ENCODE measurements at places on chromosomes 13 and 19.
A peak's percentile ranks its signal among the peaks of the same experiment; 100 is the strongest.

DNA sequence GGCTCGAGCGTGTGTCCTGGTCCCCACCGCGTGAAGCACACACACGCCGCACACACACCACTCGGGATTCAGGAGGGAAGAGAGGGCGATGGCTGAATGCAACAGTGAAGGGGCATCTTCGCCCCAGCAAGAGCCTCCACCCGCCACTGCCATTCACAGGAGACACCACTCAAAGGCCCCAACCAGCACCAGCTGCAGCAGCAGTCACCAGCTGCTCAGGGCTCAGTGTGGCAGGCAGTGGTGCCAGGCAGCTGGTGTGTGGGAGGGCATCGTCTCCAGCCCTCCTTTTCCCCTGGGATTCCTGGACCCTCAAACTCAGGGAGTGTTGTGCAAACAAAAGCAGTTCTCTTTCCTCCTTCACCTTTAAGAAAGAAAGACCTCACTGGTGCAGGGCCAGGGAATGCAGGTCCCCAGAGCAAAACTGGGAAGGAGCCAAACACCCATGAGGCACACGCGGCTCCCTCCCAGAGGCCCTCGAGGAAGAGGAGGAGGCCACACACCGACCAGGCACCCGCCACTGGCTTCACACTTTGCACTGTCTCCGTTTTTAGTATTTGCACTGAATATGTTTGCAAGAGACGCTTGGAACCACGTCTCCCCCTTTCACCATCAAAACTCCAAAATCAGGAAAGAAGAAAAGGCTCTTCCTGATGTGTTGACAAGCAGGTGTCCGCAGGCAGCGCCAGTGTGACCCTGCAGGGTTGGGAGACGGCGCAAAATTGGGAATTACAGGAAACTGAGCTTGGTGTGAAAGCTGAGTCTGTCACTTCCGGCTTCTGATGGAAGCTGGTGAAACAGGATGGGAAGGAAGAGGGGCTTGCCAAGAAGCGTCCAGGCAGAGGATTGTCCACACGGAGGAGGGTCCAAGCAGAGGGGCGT, 26.4 kb upstream of the F7 start:
- no peak for DNase-seq

DNA sequence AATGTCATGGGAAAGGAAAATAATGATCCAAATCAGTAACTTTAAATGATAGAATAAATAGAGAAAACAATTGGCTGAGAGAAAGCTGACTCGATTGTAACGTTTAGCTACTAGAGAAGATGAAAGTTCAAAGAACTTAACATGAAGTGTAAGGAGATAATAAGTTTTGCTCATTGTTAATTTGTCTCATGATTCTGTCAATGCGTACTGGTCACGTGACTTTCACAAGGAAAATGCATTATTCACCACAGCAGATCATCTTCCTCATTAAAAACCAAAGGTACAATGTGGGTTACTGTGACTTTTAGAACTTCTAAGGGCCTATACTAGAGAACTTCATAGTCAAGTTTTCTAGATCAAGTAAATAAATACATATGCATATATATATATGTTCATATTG, 1207.2 kb downstream of the EFNB2 start:
- no peak for DNase-seq

- DNase-seq, result no peak
These were observed 39.4 kb downstream of the NFIX start for GRCh38 chr19:13034636-13035035.

DNA sequence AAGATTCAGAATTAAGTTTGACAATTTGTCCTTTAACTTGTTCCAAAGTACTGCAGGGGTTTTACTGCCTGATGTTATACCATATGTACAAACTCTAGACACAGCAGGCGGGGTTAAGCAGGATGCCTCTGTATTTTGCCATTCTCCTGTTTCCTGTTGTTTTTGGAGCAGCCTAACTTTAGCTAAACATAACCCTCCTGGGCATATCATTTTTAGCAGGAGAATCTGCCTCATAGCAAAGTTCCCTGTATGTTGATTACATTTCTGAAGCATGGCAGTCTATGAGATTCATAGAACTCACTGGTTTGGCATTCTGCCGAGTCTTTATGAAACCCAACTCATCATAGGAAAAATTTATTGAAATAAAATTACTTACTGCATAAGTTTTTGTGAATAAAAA, 5.2 kb downstream of the LHFPL6 start:
- DNase-seq, result no peak

DNA sequence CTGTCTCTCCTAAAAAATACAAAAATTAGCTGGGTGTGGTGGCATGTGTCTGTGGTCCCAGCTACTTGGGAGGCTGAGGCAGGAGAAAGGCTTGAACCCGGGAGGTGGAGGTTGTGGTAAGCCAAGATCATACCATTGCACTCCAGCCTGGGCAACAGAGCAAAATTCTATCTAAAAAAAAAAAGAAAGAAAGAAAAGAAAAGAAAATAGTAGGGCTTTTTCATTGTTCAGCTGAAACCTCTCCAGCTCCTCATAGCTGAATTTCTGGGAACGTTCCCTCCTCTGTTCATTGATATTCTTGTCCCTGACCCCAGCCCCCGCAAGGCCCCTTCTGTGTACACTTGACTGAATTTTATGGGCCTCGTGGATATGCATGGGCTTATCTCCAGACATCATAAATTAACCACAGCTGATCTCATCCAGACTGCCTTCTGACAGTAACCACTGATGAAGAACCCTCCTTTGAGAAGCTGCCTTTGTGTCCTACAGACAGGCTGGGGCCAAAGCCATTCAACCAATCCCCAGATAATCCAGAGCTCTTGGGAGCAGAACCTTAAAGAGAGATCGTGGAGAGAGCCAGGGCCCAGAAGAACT, at the start of gene ELSPBP1:
Gene ELSPBP1 (plus strand): TSS at position 424 of the 594 bp plus-strand sequence. CDS start 14,036 bp downstream, outside the sequence.
- DNase-seq, result no peak

DNA sequence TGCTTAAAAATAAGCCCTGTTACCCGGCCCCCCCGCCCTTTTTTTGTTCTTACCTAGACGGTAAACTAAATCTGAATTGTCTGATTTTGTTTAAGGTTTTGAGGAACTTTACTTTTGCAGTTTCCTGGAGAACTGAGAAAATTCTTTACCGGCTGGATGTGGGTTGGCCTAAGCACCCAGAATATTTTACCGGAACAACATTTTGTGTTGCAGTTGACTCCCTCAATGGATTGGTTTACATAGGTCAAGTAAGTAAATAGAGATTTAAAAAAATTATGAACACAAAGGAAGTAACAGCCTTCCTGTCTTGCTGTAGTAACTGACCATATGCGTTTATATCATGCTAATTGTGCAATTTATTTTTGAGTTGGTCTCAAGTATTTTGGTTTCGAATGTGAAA, 785 bp downstream of the NHLRC3 start:
- no peak for DNase-seq

DNA sequence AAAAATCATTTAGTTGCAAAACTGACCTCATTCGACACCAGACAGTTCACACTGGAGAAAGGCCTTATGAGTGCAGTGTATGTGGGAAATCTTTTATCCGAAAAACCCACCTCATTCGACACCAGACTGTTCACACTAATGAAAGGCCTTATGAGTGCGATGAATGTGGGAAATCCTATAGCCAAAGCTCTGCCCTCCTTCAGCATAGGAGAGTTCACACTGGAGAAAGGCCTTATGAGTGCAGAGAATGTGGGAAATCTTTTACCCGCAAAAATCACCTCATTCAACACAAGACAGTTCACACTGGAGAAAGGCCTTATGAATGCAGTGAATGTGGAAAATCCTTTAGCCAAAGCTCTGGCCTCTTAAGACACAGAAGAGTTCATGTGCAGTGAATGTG, 7.1 kb upstream of the ZNF134 start:
- no peak for DNase-seq

DNA sequence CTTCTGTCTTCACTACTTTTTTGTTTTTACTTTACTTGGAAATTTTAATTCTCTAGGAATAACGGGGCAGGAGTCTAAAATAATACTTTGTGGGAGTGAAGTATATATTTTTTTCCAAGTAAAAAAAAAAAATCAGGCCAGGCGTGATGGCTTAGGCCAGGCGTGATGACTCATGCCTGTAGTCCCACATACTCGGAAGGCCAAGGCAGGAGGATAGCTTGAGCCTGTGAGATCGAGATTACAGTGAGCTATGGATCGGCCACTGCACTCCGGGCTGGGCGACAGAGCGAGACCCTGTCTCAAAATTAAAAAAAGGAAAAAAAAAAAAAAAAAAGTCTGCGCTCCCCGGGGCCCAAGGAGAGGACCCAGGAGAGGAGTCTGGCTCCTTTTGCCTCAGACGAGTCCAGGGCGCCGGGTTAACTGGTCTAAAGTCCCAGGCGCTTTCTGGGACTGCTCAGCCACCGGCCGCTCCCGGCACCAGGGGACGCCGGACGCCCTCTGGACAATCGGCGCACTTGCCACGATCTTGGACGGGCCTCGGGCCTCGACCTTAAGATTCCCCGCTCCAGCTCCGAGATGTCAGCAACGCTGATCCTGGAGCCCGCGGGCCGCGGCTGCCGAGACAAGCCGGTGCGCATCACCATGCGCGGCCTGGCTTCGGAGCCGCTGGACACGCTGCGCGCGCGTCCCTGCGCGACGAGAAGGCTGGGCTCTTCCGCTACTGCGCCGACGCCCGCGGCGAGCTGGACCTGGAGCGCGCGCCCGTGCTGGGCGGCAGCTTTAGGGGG, 2.7 kb upstream of the ZFP82 start:
- DNase-seq, result no peak

GRCh38 chr13:40355126-40355724, 311.2 kb downstream of the FOXO1 start:
- no peak for DNase-seq

- DNase-seq, result peak; percentile 20
These were observed 9.2 kb upstream of the MEX3D start for GRCh38 chr19:1577090-1577928.

All from D341Med (cell line).